ENCODE measurements at places on chromosomes 16 and 17.

DNA sequence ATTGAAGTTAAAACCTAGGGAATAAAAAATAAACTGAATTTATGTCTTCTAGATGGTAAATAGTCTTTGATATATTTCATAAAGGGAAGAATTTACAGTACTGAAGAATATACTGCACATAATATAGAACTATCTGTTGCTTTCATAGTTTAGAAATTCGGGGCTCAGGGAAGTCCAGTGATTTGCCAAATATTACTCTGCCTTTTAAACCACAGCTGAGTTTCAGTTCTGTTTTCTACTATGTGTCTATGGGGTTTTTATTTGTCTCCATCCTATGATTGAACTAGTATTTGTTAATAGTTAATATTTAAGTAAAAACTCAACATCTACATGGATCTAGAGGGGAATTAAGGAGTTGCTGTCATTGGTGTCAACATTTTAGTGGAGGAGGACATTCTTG is 715.0 kb upstream of the CDH8 start:
- DNase-seq, result no peak

DNA sequence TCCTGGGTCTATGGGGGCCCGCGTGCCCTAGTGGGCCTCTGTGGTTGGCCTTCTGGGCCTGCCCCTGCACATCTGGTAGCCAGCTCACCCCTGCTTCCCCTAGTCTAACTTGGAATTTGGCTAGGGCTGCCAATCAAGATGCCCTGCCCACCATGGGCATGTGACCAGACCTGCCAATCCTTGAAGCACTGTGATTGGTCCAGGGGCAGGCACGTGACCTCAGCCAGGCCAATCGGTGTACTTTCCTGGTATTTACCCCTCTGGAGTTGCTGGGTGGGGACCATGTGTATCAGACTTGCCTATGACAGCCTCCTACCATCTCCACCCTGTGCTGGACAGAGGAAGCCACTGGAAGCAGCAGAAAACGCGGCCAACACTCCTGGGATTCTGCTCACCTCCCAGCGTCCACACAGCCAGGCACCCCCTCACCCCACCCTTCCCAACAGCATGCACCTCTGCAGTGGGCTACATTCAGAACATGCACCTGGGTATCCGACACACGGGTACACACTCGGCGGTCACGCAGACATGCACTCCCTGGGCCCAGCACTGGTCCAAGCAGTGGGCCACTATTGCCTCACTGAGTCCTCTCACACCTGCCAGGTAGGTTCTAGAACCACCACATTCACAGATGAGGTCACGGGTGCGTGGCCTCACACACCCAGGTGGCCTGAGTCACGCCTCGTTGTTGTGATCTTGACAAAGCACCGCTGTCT is 96.9 kb downstream of the RBFOX3 start:
- DNase-seq, result no peak

- no peak for DNase-seq
Measured at GRCh38 chr16:85341972-85342695, 229.9 kb upstream of the CIBAR2 start.

DNA sequence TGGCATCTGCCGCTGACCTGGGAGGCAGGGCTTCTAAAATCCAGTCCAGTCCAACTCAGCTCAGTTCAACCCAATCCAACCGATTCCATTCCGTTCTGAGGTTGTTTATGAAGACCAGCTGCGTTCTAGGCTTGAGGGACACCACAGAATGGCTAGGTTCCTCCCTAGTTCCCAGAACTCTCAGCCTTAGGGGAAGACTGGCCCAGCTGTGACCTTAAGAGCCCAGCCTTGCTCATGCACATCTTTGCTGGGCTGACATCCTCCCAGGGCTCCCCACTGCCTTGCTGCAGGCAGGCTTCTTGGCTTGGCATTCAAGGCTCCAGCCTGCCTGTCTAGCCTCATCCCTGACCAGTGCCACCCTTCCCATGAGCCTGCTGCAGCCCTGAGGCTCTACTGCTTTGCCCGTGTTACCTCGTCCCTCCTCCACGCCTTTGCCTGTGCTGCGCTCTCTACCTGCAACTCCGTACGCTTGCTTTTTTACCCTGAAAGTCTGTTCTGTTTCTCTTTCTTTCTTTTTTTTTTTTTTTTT is 7.9 kb downstream of the SLC12A3 start:
- no peak for DNase-seq

DNA sequence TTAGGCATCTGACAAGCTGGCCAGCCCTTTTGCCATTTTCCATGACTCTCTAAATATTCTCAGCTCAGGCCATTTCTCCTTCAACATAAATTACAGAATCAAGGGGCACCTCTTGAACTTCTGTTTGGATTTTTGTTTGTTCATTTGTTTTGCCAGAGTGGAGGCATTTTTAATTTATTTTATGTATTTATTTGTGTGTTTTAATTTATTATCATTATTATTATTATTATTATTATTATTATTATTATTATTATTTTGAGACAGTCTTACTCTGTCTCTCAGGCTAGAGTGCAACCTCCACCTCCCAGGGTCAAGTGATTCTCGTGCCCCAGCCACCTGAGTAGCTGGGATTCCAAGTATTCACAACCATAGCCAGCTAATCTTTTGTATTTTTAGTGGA is 1578.0 kb downstream of the CDH8 start:
- DNase-seq, result no peak

GRCh38 chr16:81350306-81350615 is 35.5 kb downstream of the GAN start:
- DNase-seq, result no peak

DNA sequence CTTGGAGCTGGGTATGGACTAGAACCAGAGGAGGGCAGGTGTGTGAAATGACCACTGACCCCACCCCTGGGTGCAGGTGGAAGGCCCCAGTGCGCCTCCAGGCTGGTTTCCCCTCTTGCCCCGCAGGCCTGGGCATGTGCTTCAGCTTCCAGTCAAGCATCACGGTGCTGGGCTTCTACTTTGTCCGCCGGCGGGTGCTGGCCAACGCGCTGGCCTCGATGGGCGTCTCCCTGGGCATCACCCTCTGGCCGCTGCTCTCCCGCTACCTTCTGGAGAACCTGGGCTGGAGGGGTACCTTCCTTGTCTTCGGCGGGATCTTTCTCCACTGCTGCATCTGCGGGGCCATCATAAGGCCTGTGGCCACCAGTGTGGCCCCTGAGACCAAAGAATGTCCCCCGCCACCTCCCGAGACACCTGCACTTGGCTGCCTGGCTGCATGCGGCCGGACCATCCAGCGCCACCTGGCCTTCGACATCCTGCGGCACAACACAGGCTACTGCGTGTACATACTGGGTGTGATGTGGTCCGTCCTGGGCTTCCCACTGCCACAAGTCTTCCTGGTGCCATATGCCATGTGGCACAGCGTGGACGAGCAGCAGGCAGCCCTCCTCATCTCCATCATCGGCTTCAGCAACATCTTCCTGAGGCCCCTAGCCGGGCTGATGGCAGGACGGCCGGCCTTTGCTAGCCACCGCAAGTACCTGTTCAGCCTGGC is 9.7 kb upstream of the ARMC7 start:
- DNase-seq, result no peak

- DNase-seq, result no peak
Measured at GRCh38 chr17:39627712-39628516, 1.2 kb downstream of the PPP1R1B start.

GRCh38 chr17:56521414-56522141 is 71.9 kb upstream of the NOG start:
- DNase-seq, result no peak

- no peak for DNase-seq
Measured at GRCh38 chr17:19857640-19858039, 10.1 kb downstream of the ULK2 start.

DNA sequence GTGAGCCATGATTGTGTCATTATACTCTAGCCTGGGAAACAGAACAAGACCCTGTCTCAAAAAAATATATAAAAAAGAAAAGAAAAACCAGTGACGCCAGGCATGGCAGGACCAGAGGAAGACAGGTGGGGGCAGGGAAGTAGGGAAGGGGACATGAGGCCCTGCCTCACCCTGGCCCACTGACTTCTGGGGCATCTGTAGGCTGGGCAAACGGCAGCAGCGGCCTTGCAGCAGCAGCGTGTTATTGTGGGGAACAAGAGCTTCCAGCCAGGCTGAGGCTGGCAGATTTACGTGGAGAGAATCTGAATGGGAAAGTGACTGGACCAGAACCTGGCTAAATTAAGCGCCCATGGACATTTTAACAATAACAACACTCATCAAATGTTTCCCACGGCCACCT is 19.4 kb downstream of the CMTM4 start:
- DNase-seq, result no peak

- DNase-seq, result peak; percentile 54
Measured at GRCh38 chr17:1055751-1056645, 59.1 kb downstream of the TIMM22 start.

- DNase-seq, result no peak
Measured at GRCh38 chr16:73016488-73016830, 31.5 kb downstream of the ZFHX3 start.
